ENCODE measurements at places on chromosomes 7 and 10.
A peak's percentile ranks its signal among the peaks of the same experiment; 100 is the strongest.

DNA sequence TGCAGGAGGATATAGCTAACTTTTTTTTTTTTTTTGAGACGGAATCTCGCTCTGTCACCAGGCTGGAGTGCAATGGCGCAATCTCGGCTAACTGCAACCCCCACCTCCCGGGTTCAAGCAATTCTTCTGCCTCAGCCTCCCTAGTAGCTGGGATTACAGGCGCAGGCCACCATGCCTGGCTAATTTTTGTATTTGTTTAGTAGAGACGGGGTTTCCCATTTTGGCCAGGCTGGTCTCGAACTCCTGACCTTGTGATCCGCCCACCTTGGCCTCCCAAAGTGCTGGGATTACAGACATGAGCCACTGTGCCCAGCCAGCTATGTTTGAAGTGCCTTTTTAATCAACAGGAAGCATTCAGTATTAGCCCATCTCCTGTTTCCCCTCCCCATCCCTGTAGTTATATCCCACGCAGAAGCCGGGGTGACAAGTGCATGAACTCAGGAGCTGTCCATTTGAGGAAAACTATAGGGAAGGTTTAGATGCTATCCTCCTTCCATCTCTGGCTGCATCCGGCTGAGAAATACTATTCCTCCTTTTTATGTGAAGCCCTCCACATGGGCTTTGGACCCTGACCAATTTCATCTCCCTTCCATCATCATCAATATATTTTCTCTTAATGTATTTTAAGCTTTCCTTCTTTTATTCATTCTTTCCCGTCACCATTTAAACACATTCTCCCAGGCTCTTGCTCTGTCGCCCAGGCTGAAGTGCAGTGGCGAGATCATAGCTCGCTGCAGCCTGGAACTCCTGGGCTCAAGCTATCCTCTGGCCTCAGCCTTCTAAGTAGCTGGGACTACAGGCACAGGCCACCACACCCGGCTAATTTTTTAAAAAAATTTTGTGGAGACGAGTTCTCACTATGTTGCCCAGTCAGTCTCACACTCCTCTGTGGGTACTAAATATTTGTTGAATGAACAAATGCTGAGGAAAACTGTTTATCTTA is 1.3 kb upstream of the POT1 start:
- DNase-seq, result no peak

GRCh38 chr7:90210981-90211380 is 559 bp upstream of the STEAP2 start:
- no peak for DNase-seq

DNA sequence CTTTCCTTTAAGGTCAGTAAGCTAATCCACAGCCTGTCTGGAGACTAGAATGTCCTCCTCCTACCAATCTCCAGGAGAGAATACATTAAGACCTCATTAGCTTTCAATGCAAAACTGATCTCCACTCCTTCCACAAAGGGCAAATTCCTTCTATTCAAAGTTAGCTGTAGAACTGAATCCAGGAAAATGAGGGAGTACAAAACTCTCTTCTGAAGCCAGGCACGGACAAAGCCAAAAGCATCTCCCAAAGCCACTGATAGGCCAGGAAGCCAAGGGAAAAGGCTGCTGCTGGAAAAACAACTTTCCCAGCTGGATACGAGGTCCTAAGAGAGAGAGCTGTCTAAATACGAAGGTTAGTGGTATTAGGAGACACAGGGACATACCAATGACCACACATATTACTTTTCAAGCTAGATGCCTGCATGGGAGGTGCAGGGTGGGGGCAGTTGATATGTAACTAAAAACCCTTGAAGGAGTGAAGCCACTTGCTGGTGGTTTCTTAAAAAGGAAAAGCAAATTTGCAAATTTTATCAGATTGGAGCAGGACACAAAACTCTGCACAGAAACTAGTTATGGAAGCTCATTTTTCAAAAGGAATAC is 43.6 kb downstream of the MKX start:
- DNase-seq, result no peak

- DNase-seq, result peak; percentile 17
Measured at GRCh38 chr7:73932364-73932763, 71.4 kb downstream of the TMEM270 start.

GRCh38 chr7:82312646-82313045 is 130.9 kb downstream of the CACNA2D1 start:
- DNase-seq, result no peak

DNA sequence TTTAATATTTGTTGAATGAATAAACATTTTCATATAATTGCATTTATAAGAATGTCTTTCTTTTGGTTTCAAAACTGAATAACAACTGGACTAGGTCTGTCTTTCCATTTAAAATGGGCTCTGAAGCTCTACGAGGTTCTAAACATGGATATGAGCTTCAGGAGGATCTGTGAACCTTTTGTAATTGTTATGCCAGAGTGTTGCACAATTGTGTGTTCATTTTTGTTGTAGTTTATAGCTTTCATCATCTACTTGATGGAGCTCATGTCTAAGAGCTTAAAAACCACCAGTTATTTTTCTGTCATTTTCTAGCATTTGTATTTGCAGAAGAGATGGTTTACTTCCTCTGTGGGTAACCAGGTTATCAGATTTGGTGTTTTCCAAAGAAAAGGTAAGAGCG is 265.7 kb upstream of the NPY start:
- no peak for DNase-seq

All from fibroblast of mammary gland (primary cell).